ENCODE measurements at places on chromosomes 6 and 20. TPM values are rescaled to one million over a fixed set of nuclear protein-coding genes. Genes with fewer than 3 reads are reported as not detected.

Gene MEI4
- 0.05 TPM for total RNA-seq

DNA sequence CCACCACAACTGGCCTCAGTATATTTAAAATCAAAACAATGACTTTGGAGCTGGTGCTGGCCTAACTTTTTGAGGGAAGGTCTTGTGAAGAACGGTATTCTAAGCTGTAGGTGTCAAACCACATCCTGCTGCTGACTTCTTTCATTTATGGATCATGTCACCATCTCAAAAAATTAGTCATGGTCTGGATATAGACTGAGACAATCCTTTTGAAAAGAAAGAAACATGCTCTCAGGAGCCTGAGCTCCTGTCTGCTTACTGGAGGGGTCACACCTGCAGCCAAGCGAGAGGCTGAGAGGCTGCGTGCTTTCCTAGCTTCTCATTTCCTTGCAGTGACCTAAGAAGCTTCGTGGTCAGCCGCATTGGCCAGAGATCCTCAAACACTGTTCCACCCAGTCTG is 55.2 kb downstream of the TIAM2 start:
- no peak for DNase-seq

Gene ACTL10
- total RNA-seq: 2.1 TPM

Gene GGT7
- 9.0 TPM for total RNA-seq

GRCh38 chr6:21914121-21914973 is 320.8 kb downstream of the SOX4 start:
- no peak for DNase-seq

- no peak for DNase-seq
Measured at GRCh38 chr6:158085261-158086053, 82.6 kb downstream of the SERAC1 start.

DNA sequence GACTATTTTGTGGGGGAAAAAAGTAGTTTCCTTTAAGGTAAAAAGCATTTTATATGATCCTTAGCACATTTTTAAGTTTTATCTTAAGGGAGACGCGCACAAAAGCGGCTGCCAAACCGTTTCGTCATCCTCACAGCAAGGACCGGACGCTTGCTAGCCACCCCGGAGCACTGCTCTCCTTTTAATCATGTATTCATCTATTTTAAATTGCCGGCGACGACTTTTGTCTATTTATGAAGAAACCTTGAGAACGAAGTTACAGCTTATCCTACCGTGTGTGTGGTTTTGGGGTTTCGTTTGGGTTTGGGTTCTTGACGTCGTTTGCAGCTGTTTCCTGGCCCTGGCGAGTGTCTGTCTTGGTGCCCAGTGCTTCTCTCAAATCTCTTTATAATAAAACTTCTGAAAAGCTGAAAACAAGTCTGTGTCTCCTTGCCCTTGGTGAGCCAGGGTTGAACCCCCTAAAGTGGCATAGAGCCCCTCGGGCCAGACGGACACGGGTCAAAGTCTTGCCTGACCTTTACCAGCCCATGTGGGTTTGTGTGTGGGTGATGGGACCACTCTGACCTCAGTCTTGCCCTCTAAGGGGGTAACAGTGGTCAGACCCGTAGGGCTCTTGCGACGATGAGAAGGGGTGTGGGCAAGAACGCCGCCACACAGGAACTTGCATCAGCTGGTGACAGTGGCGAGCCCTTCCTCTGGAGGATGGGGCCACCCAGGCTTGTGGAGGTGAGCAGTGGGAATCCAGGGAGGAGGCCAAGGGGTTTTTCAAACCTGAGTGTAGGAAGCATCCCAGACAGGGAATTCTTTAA is 117.6 kb downstream of the JPH2 start:
- peak; percentile 77 for DNase-seq

GRCh38 chr20:56463428-56463827 is 5.0 kb upstream of the RTF2 start:
- no peak for DNase-seq

Gene PERP
- 1,452 TPM for total RNA-seq

Gene VPS52
- total RNA-seq: 42.2 TPM

GRCh38 chr6:135306166-135306565 is 125.1 kb downstream of the MYB start:
- DNase-seq: no peak
